ENCODE measurements at places on chromosomes 2 and 18.

DNA sequence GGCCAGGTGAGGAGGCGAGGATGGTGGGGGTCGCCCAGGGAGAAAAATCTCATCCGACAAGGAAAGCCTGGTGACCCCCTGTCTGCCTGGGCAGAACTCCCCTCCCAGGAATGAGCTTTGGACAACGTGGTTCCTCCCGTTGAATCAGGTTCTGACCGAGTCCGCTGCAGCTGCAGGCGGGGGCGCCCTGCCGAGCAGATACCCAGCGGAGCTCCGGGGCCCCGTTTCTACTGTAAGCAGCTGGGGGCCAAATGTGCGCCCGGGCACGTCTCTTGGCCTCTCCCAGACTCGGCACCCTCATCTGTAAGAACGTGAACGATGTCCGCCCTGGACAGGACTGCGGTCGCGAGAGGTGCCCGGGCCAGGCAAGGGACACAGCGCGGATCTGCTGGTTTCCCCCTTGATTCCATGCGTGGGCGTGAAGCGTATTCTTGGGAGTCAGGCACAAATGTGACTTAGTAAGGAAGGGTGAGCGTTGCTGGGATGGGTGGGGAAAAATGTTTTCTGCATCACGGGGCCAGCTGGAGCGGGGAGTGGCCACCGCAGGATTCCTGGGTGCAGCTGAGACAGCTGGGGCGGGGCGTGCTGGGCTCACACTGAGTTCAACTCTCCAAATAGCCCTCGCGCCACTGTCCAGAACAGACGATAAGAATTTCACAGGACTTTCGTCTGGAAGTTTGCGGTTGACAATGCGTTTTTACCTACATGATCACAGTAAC, 20.2 kb upstream of the TUBB6 start:
- no peak for DNase-seq

DNA sequence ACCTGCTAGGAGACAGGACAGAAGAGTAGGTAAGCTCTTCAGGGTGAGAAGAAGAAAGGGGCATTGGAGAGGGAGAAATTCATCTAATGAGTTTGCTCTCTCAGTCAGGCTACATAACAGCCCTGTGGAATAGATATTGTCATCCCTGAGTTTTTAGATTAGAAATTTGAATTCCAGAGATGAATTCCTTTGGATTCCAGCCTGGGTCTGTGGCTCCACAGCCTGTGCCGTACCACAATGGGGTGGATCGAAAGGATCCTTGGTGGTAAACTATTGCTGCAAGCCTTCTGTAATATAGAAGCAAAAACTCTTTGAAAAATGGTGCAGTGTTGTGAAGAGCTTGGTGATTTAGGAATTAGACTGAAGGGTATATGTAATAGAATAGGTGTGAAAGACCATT, 21.0 kb downstream of the MYO1B start:
- no peak for DNase-seq

GRCh38 chr2:211354481-211354880, 798.1 kb downstream of the CPS1 start:
- no peak for DNase-seq

DNA sequence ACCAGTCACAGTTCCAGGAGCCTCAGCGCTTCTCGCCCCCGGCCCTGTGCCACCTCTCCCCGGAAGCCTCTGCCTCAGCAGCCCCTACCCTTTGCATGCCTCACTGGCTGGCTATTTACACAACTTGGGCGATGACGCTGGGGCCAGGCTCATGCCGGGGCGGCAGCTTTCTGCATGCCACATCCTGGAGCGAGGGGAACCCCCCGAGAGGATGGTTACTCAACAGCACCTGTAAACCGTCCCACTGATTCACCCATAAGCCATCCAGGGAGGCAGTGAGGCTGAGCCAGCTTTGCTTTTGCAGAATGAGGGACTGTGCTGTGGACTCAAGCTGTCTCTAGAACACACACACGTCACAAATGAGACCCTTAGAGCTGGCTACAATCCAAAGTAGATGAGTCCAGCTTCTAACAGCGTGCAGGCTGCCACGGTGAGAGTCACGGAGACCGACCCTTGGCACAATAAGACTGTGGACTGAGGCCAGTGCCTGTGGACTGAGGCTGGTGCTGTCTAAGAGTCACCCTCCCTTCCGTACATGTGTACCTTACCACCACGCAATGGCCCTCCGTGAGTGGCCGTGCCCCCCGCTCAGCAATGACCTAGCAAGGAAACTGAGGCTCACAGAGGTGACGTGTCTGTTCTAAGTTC, 45.6 kb upstream of the ODC1 start:
- DNase-seq = peak; percentile 73

DNA sequence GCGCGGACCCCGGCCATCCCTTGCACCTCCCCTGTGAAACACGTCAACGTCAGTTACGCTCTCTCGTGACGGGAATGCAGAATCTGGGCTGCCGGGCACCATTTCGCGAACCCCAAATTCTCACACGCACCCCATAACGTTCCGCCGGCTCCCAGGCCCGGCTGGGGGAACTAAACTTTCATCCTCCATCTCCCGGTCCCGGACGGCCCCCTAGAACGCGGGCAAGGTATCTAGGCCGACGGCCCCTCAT, 544 bp downstream of the DNAJC27 start:
- DNase-seq = no peak
